ENCODE measurements at places on chromosomes 3 and 15. TPM values are rescaled to one million over a fixed set of nuclear protein-coding genes. Genes with fewer than 3 reads are reported as not detected.

SPRED1 gene
- total RNA-seq: 2.0 TPM

RARB gene
- total RNA-seq: not detected

GP9 gene
- total RNA-seq: 3.8 TPM

TF gene
- 3.2 TPM for total RNA-seq

SPINK8 gene
- total RNA-seq: not detected

- no peak overlapping the region for H3K4me3 ChIP-seq
- H3K36me3 ChIP-seq: no peaks in the 10 kb centered on the region
- no peak for DNase-seq
Measured at GRCh38 chr3:188950832-188951489, 220.8 kb upstream of the TPRG1 start.

DNA sequence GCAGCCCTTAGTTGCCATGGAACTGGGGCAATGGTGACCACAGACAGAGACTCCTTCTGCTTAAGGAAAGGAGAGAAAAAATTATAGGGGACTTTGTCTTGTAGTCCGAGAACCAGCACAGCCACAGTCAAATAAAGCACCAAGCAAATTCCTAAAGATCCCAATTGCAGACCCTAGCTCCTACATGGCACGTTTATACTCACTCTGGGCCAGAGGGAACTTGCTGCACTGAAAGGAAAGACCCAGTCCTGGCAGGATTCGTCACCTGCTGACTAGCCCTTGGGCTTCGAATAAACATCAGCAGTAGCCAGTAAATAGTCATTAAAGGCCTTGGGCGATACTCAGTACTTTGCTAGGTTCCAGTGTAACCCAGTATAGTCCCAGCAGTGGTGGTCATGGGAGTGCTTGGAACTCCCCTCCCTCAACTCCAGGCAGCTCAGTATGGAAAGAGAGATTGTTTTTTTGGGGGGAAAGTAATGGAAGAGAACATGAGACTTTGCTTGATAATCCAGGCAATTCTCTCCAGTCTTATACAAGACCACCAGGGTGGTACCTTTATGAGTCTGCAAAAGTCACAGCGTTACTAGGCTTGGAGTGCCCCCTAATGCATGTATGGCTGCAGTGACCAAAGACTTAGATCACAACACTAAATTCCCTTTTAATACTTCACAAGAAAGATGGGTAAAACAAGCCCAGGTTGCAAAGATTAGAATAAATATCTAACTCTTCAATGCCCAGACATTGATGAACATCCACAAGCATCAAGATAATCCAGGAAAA, 66.4 kb upstream of the AGTR1 start:
- no peak for DNase-seq
- no peak overlapping the region for H3K4me3 ChIP-seq
- no peaks in the 10 kb centered on the region for H3K36me3 ChIP-seq
- no peak overlapping the region for H3K27ac ChIP-seq
- no peaks in the 10 kb centered on the region for H3K4me1 ChIP-seq

DNA sequence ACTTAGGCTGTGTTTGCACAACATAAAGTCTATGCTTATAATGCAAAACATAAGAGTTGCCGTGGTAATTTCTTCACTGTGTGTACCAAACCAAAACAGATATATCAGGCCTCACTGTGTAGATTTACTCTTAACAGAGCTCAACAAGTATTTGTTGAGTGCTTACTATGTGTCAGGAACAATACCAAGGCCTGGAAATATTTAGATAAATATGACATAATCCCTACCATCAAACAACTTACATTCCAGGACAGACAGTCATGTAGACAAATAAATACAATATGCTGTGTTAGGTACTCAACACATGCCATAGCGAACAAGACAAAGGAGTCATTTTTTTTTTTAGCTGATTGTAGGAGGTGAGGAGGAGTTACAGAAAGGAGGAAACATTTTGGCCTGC, 554.0 kb downstream of the NSUN3 start:
- no peaks in the 10 kb centered on the region for H3K27me3 ChIP-seq
- H3K4me1 ChIP-seq: no peaks in the 10 kb centered on the region
- no peak for DNase-seq
- H3K36me3 ChIP-seq: no peaks in the 10 kb centered on the region
- H3K4me3 ChIP-seq: no peak overlapping the region
- H3K27ac ChIP-seq: no peak overlapping the region

DNA sequence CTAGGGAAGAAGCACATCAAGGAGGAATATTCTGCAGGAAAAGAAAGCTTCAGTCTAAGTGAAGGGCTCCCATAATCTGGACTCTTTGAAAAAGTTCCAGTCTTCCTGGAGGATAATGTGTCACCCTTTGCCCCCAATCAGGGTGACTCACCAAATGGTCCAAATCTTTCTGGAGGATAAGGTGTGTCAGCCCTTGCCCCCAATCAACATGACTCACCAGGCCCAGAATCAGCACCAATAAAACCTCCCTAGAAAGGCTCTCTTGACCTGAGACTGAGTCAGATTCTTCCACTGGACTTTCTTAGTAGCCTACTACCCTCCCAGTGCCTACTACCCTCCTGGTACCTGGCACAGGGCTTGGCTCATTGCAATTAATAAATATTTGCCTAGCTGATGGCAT, 9.5 kb upstream of the ARL14 start:
- no peaks in the 10 kb centered on the region for H3K4me1 ChIP-seq
- DNase-seq: no peak

GRCh38 chr3:157581371-157581770, 78.2 kb upstream of the VEPH1 start:
- H3K4me3 ChIP-seq: no peak overlapping the region
- no peak overlapping the region for H3K27ac ChIP-seq
- no peaks in the 10 kb centered on the region for H3K4me1 ChIP-seq

DNA sequence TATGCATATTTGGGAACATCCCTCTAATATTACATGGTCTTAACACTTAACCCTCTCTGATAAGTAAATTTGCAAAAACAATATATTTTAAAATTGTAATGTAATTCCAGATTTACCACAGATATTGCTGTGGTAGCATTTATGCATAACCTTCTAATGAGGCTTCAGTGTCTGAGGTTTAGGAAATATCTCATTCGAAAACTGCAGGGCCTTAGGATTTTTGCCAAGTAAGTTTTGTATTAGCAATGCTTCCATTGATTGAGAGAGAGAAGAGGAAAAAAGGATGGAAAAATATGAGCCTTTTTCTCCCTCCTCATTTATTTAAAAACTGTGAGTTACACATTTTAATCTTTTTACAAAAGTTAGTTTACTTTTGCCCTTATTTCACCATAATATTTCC, 294.6 kb downstream of the EPHA3 start:
- no peak overlapping the region for H3K4me3 ChIP-seq
- no peaks in the 10 kb centered on the region for H3K36me3 ChIP-seq
- H3K27ac ChIP-seq: no peak overlapping the region
- no peak for DNase-seq
- no peaks in the 10 kb centered on the region for H3K4me1 ChIP-seq

Data from natural killer cell (primary cell).